Osteocyte (in vitro differentiated cells): ENCODE measurements at places on chromosomes 12 and 14.
A peak's percentile ranks its signal among the peaks of the same experiment; 100 is the strongest.

DNA sequence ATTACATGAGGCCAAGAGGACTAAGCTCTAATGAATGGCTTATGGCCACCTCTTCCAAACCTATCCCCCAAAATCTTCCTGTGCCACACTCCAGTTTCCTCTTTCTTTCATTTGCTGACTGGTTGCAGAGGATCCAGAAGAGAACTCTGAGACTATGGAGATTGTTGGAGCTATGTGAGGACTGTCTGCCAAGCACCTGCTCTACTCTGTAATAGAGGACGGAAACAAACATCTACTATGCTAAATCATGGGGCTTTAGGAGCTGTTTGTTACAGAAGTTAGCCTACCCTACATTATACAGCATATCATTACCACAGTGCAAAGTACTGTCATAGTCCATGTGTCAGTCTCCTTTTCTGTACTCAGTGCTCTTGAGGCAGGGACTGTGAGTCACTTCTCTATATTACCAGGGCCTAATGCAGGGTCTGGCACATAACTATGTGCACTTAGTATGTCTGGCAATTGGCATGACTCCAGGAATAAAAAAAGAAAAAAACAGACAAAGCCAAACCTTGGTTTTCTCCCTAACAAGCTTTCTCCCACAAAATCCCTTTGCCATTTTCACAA lies 95.1 kb downstream of the RPAP3 start:
- no peak for DNase-seq
- H3K27me3 ChIP-seq: no peaks in the 10 kb centered on the region
- H3K4me3 ChIP-seq: no peak overlapping the region
- H3K4me1 ChIP-seq: no peaks in the 10 kb centered on the region

DNA sequence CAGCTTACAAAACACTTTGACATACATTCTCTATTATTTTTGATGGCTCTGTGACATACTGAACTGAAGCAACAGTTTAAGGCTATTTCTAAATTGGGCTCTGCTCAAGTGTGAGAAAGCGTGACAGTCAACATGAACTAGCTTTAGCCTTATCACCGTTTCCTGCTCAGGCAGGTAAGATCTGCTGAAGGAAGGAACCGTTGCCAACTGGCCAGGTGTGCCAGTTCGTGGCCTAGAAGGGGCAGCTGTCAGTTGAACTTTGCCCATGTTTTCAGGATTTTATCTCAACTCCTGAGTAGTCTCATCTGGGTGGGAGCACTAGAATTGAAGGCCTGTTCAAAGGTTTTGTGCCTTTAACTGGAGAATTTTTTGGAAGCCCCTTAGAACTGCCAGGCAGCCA lies 79.5 kb downstream of the ETV6 start:
- H3K4me1 ChIP-seq: peaks cover 62% of the 10 kb centered on the region
- no peak for DNase-seq
- H3K36me3 ChIP-seq: no peaks in the 10 kb centered on the region
- H3K27me3 ChIP-seq: no peaks in the 10 kb centered on the region

- H3K27ac ChIP-seq: no peak overlapping the region
- no peak overlapping the region for H3K4me3 ChIP-seq
- no peak for DNase-seq
- H3K27me3 ChIP-seq: peaks cover 25% of the 10 kb centered on the region
- no peaks in the 10 kb centered on the region for H3K4me1 ChIP-seq
- H3K36me3 ChIP-seq: no peaks in the 10 kb centered on the region
Observed at GRCh38 chr12:29901585-29901984, 117.8 kb upstream of the TMTC1 start.

- no peak overlapping the region for H3K4me3 ChIP-seq
- no peaks in the 10 kb centered on the region for H3K4me1 ChIP-seq
- no peak overlapping the region for H3K27ac ChIP-seq
- no peaks in the 10 kb centered on the region for H3K36me3 ChIP-seq
- peaks cover 10% of the 10 kb centered on the region for H3K27me3 ChIP-seq
Observed at GRCh38 chr12:107875786-107876185, 101.3 kb downstream of the ASCL4 start.

DNA sequence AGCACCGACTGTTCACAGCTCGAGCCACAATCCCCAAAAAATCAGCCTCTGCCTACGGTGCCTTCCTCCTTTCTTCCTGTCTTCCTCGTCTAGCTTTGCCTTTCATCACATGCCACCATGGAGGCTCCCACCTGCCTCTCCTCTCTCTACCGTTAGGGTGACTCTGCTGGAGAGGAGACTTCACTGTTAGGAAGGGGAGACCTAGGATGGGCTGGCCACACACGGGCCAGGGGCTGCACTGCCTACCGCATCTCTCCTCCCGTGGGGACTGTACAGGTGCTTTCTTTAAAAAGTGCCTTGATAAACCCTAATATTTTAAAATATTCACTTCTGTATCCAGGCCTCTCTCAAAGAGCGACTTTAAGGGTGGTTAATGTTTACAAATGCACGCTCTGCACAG lies 1104.7 kb downstream of the BCL11B start:
- no peak overlapping the region for H3K4me3 ChIP-seq
- DNase-seq: no peak
- H3K27me3 ChIP-seq: no peaks in the 10 kb centered on the region
- no peaks in the 10 kb centered on the region for H3K36me3 ChIP-seq
- no peaks in the 10 kb centered on the region for H3K4me1 ChIP-seq

DNA sequence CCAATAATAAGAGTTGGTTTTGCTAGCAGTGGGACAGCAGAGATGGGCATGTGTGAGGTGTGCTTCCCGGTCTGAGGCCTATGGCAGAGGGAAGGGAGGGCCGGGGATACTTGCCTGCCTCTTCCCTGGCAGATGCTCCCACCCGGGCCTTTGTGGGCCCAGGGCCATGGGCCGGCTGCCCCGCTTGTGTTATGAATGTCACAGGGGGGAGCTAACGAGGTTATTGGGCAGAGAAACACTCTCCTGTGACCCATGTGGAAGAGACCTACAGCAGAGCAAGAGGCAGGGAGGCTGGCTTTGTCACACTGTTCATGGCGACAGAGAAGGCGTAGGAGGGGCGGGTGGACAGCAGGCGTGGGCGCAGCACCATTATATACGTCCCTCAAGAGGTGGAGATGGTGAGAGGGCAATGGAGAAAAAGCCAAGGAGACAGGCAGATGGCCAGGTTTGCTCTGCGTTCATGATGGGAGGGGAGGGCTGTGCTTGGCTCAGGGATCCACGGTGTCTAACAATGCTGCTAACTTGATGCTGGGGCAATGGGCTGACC lies 13.3 kb downstream of the CCND2 start:
- H3K36me3 ChIP-seq: no peaks in the 10 kb centered on the region
- no peaks in the 10 kb centered on the region for H3K4me1 ChIP-seq
- no peak overlapping the region for H3K27ac ChIP-seq

- H3K4me1 ChIP-seq: peaks cover 20% of the 10 kb centered on the region
- DNase-seq: peak; percentile 82
- no peaks in the 10 kb centered on the region for H3K27me3 ChIP-seq
- H3K36me3 ChIP-seq: peaks cover 46% of the 10 kb centered on the region
- H3K27ac ChIP-seq: no peak overlapping the region
Observed at GRCh38 chr14:74504874-74505720, 11.5 kb downstream of the ISCA2 start.

GRCh38 chr12:52874573-52875435 lies 26.0 kb upstream of the KRT78 start:
- peaks cover 75% of the 10 kb centered on the region for H3K4me1 ChIP-seq
- no peaks in the 10 kb centered on the region for H3K36me3 ChIP-seq
- H3K27ac ChIP-seq: peak overlapping the region; percentile 97
- H3K27me3 ChIP-seq: no peaks in the 10 kb centered on the region
- peak overlapping the region; percentile 41 for H3K4me3 ChIP-seq

DNA sequence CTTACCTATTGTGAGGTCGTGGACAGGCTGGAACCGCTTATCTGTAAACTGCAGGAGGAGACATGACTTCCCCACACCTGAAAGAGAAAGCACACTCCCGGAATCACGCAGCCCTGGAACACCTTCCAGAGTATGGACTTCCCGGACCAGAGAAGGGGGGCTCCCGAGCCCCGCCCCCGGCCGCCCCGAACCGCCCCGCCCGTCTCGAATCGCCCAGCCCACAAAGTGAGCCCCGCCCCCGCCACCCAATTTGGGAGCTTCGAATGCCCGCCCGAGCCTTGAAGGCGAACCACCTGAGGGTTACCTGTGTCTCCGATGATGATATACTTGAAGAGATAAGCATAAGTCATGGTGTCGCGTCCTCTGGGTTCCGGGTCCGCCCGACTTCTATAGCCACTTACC lies 235 bp downstream of the RAB2B start:
- peak; percentile 88 for DNase-seq
- peak overlapping the region; percentile 99 for H3K27ac ChIP-seq
- H3K4me3 ChIP-seq: peak overlapping the region; percentile 100

DNA sequence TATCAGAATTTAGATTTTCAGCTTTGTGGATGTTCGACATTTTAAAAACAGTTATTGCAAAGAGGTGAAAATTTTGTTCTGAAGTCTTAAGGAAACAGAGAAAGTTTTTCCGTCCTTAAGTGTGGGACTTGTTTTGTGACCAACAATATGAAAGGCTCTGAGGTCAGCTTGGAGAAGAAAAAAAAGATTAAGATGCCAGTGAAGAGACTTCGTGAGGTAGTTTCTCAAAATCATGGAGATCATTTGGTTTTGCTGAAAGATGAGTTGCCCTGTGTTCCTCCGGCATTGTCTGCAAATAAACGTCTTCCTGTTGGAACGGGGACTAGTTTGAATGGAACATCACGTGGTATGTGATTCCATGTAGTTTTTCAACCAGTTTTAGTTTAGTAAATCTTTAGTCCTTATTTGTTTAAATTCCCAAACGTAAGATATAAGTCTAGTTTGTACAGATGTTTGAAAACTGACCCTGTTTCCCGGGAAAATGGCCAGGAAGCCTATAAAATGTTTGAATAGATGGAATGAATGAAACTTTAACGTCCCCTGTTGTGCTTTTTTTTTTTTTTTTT lies 682 bp downstream of the KIAA0586 start:
- peak overlapping the region; percentile 92 for H3K4me3 ChIP-seq
- H3K27me3 ChIP-seq: no peaks in the 10 kb centered on the region
- peaks cover 7% of the 10 kb centered on the region for H3K36me3 ChIP-seq
- H3K27ac ChIP-seq: peak overlapping the region; percentile 99
- no peak for DNase-seq
